ENCODE measurements at places on chromosomes 5 and 9.

- DNase-seq: no peak
These were observed 65.0 kb downstream of the PKD2L2 start for GRCh38 chr5:137954131-137954879.

DNA sequence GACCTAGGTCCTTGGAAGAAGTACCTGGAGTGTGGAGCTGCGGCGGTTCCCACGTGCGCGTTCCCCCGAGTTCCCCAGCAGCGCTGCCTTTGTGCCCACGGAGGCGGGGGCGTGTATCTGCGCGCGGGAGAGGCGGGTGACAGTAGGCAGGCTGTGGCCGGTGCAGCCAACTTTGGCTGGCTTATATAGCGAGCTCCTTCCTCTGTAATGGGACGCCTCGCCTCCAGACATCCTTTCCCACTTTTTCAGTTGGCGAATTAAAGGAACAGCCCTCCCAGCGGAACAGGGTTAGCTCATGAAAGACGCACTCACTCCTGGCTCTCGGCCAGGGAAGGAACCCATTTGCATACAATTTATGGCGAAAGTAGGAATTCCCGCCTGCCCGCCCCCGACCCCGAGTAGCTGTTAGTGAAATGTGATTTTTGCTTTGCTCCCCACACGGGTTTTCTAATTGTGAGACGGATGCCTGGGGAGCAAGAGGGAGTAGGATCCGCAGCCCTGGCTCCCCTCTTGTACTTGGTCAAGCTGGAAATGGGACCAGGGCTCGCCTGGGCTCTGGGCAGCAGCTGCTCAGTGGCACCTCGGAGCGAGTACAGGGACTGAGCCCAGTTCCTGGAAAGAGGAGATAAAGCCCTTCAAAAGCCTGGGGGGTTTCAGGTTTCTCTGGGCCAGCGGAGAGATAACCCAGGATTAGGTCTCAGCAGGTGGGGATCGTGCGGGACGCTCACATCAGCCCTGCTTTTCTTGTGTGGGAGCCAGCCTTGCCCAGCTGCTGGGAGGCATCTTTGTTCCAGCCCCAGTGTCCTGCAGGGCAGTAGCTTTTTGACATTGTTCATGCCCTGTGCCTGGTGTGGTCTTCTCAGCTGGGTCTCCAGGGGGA is at the start of gene TNC:
TNC (minus strand) TSS at position 159 of the 880 bp plus-strand sequence. CDS start 27,139 bp downstream, outside the sequence.
- DNase-seq: peak; percentile 16

- DNase-seq: no peak
These were observed 44.0 kb upstream of the MAP1B start for GRCh38 chr5:72063219-72063819.

DNA sequence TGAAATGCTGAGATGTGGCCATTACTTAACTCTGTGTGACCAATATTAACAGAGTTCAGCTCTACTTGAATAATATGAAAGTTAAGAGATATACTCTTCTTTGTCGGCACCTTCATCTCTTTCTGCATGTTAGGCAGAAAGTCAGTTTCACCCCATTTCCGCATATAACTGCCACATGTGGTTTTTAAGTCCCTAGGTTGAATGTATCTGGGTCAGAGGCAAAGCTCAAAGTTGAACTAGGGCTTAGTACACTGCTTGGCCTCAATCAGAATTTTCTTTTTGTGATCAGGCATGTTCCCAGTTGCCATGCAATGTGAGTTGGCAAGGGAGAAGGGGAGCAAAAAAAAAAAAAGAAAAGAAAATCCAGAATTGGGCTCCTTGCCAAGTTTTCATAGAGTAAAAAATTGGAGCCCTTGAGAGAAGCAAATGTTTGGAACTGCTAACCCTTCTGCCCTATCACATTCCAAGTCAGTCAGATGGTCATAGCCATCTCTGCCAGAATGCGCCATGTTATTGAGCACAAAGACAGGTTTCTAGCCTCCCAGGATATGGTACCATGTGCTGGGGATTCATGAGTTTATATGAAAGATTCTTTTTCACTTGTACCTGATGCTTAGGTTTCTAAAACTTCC is 251.2 kb upstream of the RORB start:
- no peak for DNase-seq

- DNase-seq: peak; percentile 50
These were observed 40.0 kb downstream of the KCTD16 start for GRCh38 chr5:144210655-144211054.

GRCh38 chr9:70613024-70613768 is 198.7 kb upstream of the KLF9 start:
- DNase-seq: no peak
